MCF 10A (cell line): ENCODE measurements at places on chromosomes 3 and 15. TPM values are rescaled to one million over a fixed set of nuclear protein-coding genes. Genes with fewer than 3 reads are reported as not detected.

GRCh38 chr3:124760601-124761000 is 30.3 kb downstream of the UMPS start:
- peaks cover 24% of the 10 kb centered on the region for H3K36me3 ChIP-seq
- H3K27ac ChIP-seq: no peak overlapping the region
- no peaks in the 10 kb centered on the region for H3K27me3 ChIP-seq
- peak; percentile 26 for DNase-seq
- H3K4me1 ChIP-seq: peaks cover 4% of the 10 kb centered on the region

DNA sequence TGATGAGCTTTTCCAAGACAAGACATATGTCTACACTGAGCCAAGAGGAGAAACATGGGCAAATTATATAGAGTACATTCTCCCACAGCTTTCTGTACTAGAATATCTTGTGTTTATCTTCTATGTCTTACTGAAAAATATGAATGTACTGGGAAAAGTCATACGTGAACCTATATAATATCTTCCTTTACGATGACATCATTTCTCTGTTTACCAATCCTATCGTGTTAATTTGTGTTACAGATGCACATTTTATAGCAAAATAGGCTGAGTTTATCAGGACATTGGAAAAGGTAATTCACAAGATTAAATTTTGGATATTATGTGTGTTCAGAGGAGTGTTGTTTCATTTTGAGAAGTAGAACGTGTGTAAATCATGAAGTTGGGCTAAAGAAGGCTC is 452.5 kb upstream of the THRB start:
- no peaks in the 10 kb centered on the region for H3K4me1 ChIP-seq
- no peak for DNase-seq
- H3K36me3 ChIP-seq: no peaks in the 10 kb centered on the region

DNA sequence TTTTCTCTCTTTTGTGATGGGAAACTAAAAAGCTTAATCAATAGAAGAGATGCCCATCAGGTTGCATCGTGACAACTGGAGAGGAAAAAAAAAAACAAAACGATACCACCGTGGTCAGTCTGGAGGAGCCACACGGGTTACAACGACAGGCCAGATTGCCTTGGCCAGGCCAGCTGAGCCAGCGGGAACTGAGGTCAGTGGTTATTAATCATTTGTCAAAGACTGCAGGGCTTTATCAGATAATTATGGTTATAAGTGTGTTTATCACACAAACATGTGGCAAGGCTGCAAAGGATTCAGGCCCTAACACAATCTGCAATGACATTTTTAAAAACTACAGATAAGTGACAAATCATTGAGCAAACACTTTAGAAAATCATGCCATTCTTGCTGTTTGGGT is 135.0 kb upstream of the FAM3D start:
- no peak overlapping the region for H3K4me3 ChIP-seq
- DNase-seq: no peak
- no peak overlapping the region for H3K27ac ChIP-seq

- peaks cover 25% of the 10 kb centered on the region for H3K36me3 ChIP-seq
- H3K27ac ChIP-seq: no peak overlapping the region
- H3K4me3 ChIP-seq: no peak overlapping the region
- no peak for DNase-seq
Observed at GRCh38 chr3:108183181-108183580, 39.0 kb downstream of the IFT57 start.

KCNH8 gene
- total RNA-seq: 0.07 TPM in 1 of 2 replicates, not detected in the other

B3GALNT1 gene
- 3.0 and 3.6 TPM in 2 replicates for total RNA-seq

C3orf20 gene
- total RNA-seq: 0.15 TPM in 1 of 2 replicates, not detected in the other

INTS14 gene
- total RNA-seq: 43.9 and 47.0 TPM in 2 replicates
